ENCODE measurements at places on chromosomes 5 and 9. TPM values are rescaled to one million over a fixed set of nuclear protein-coding genes. Genes with fewer than 3 reads are reported as not detected.

GRCh38 chr5:163677092-163677491 lies 171.7 kb downstream of the MAT2B start:
- no peaks in the 10 kb centered on the region for H3K4me1 ChIP-seq
- H3K36me3 ChIP-seq: no peaks in the 10 kb centered on the region
- DNase-seq: no peak
- H3K27ac ChIP-seq: no peak overlapping the region
- H3K4me3 ChIP-seq: no peak overlapping the region

- DNase-seq: no peak
- H3K36me3 ChIP-seq: peaks cover 60% of the 10 kb centered on the region
Measured at GRCh38 chr5:180251141-180251540, 40.7 kb downstream of the MAPK9 start.

Gene WDR38
- not detected for total RNA-seq

- peaks cover 26% of the 10 kb centered on the region for H3K27me3 ChIP-seq
- H3K4me1 ChIP-seq: peaks cover 24% of the 10 kb centered on the region
- no peak for DNase-seq
- no peaks in the 10 kb centered on the region for H3K36me3 ChIP-seq
- no peak overlapping the region for H3K27ac ChIP-seq
Measured at GRCh38 chr9:126403397-126403796, 76.8 kb downstream of the MVB12B start.

DNA sequence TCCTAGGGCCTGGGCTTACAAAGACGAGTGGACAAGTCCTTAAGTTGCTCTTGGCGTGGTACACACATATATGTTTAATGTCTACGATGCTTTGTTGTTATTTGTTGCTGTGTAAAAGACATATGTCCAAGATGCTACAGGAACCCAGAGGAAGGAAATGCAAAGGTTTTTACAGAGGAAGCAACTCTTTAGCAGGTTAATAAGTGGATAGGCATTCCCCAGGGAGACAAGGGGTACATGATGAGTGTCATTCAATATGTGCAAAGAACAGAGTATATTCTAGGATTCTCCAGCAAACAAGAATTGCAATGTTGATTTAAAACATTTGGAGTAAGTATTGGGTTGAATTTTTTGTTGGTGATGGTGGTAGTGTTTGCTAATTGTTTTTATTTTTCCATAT lies 92.1 kb downstream of the PIP5K1B start:
- no peaks in the 10 kb centered on the region for H3K27me3 ChIP-seq
- no peak for DNase-seq
- H3K36me3 ChIP-seq: peaks cover 11% of the 10 kb centered on the region
- H3K4me3 ChIP-seq: no peak overlapping the region
- no peak overlapping the region for H3K27ac ChIP-seq
